Activated CD8-positive, alpha-beta memory T cell treated with anti-CD3 and anti-CD28 coated beads for 4 hours (primary cell): ENCODE measurements at places on chromosomes 4 and X.

- DNase-seq: no peak
Measured at GRCh38 chr4:148315049-148315448, 127.2 kb downstream of the NR3C2 start.

DNA sequence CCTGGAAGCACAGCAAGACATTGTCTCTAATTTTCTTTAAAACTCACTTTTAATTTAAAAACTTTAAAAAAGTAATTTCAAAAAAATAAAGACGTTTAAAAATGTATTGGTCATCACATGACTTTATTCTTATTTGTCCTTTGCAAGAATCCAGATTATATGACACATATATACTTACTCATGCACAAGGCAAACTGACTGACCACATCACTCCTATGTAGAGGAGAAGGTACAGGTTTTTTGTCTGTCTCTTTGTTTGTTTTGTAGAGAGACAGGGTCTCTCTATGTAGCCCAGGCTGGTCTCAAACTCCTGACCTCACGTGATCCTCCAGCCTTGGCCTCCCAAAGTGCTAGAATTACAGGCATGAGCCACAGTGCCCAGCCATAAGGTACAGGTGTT lies 28.6 kb downstream of the MAML3 start:
- no peak for DNase-seq

- DNase-seq: no peak
Measured at GRCh38 chrX:69285401-69285877, 120.2 kb upstream of the PJA1 start.

DNA sequence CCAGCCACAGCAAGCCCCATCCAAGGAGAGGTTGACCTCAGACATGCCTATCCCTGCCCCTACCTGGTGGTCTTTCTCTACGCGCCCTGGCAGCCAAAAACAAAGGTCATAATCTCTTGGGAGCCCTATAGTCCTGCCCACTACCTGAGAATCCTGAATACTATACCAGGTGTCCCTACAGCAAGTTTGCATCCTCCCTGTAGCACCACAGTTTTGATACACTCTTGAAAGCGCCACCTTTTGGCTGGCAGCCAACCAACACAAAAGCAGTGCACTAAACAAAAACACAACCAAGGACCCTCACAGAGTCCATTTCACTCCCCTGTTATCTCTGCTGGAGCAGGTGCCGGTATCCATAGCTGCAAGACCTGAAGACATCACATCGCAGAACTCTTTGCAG lies 523.8 kb upstream of the CPEB2 start:
- DNase-seq: no peak

- no peak for DNase-seq
Measured at GRCh38 chr4:3283916-3284315, 8.9 kb upstream of the RGS12 start.

- no peak for DNase-seq
Measured at GRCh38 chrX:70470850-70471289, 26.2 kb downstream of the DLG3 start.

DNA sequence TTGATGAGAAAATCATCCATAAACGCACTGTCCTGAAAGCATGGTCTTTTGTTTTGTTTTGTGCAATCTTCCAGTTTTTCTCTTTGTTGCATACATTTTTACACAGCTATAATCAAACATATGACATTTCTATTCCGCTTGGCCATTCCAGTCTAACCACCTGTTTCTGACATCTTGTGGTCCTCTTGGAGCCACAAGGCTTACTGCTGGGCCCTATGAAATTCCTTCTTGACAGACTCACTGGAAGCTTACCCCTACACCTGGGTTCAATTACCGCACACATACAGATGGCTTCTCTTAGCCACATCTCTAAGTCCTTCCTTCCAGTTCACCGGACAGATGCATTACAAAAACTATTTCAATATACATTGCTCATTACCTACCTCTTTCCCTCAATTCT lies 72.4 kb downstream of the PAPSS1 start:
- no peak for DNase-seq

- no peak for DNase-seq
Measured at GRCh38 chrX:64204701-64205440, 637 bp downstream of the AMER1 start.

DNA sequence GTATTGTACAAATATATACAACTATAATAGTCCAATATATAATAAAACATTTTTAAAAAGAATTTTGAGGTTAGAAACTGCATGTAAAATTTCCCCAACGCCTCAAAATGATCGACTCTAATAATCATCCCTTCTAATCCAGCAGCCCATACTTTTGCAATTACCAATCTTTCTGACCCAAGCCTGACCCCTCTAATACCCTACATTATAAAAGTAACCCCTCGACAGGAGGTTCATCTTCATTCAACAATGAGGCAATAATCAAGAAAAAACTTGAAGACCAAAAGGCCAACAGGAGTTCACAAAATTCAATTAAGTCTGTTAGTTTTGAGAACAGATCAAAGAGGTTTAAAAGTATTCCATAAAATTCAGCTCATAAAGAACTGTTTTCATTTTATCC lies 393.5 kb downstream of the GPM6A start:
- no peak for DNase-seq

- no peak for DNase-seq
Measured at GRCh38 chr4:184012937-184013336, 107.8 kb downstream of the STOX2 start.

- DNase-seq: no peak
Measured at GRCh38 chr4:72468904-72469502, 100.0 kb downstream of the ADAMTS3 start.
